ENCODE measurements at places on chromosomes 11 and 22.

DNA sequence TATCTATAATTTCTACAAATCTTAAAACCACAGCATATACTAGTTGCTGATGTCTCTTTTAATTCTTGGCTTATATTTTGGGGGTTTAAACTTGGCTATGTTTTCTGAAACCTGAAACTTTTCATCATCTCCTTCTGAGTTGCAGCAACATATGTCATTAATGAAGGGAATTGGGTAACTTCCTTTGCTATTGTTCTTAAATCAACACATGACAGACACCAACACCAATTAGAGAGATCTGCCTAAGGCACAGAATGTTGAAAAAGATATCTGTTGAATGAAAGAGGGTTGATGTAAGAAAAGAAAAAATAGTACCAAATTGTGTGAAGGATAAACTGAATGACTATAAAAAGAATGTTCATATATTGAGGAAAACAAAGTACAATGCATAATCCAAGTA, 10.3 kb upstream of the GAS2 start:
- no peak for DNase-seq

DNA sequence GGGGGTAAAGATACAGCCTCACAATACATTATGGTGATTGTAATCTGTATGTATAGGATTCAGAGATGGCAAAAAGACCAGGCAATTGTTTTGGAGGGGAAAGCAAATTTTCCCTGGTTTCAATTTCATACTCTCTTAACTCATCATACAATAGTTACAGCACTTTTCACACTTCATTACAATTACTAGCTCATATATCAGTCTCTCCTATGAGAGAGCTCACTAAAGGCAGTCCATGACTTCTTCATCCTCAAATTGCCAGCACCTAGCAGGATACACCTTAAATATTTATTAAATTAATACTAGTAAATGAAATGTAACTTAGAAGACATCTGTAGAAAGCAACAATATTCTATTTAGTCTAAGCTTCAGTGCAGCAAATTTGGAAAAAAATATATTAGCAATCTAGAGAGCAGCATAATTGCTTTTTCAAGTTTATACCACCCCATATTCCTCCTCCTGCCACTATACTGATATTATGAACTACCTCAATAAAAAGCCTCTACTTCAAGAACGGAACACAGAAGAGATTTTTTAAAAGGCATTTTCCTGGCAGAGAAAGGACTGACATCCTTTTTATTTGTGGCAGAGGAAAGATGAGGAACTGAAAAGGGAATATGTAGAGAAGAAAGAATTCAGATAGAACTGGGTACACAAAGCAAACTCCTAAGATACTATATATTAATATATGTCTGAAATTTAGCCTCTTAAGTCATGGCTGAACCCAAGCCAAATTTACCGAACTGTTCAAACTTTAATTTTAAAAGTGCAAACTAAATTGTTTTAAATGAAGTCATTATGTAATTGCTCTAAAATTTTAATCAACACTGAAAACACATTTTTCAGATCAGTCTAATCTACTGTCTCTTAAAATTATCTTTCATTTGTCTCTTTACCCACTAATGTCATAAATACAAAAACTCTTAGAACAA, 27.7 kb downstream of the PICALM start:
- DNase-seq, result no peak

DNA sequence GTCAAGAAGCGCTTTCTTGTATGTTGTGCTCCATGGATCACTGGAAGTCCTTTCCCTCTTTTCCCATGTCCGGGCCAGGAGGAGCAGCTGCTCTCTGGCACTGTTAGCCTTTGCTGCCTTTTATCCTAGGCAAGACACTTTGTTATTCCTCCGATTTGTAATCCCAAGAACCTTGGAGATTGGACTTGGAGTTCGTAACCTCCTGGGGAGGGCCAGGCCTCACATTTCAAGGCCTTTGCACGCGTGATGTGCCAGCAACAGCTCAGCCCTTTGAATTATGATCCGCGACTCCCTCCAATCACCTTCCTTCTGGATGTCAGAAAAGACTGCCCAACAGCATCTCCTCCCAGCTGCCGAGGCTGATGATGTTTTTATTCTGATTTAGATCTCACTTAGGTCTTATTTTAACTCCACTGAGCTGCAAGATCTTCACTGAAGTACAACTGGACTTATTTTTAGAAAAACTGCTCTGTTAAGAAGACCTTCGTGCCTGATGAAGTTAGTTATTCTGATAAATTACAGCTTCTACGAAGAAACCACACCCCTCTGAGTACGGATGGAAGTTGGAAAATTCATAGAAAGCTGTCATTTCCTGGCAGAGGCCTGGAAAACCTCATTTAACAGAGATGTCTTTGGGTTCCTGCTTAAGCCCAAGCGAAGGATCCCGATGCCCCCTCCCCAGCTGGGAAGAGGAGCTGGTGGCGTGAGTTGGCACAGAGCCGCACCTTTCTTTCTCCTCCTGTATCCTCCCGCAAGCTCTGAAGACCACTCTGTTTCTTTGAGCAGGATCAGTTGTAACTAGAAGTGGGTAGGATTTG, 62.4 kb downstream of the PARVB start:
- no peak for DNase-seq

- DNase-seq, result no peak
Observed at GRCh38 chr11:26583550-26583949, 11.5 kb upstream of the MUC15 start.

GRCh38 chr22:23847991-23848864, 9.4 kb upstream of the DERL3 start:
- DNase-seq, result no peak

- DNase-seq, result no peak
Observed at GRCh38 chr11:80034801-80035200, 594.0 kb upstream of the TENM4 start.

GRCh38 chr22:41841085-41841712, 8.3 kb downstream of the SREBF2 start:
- no peak for DNase-seq

GRCh38 chr11:79081471-79082031, 359.3 kb downstream of the TENM4 start:
- DNase-seq, result no peak
